ENCODE measurements at places on chromosomes 5 and 9.

DNA sequence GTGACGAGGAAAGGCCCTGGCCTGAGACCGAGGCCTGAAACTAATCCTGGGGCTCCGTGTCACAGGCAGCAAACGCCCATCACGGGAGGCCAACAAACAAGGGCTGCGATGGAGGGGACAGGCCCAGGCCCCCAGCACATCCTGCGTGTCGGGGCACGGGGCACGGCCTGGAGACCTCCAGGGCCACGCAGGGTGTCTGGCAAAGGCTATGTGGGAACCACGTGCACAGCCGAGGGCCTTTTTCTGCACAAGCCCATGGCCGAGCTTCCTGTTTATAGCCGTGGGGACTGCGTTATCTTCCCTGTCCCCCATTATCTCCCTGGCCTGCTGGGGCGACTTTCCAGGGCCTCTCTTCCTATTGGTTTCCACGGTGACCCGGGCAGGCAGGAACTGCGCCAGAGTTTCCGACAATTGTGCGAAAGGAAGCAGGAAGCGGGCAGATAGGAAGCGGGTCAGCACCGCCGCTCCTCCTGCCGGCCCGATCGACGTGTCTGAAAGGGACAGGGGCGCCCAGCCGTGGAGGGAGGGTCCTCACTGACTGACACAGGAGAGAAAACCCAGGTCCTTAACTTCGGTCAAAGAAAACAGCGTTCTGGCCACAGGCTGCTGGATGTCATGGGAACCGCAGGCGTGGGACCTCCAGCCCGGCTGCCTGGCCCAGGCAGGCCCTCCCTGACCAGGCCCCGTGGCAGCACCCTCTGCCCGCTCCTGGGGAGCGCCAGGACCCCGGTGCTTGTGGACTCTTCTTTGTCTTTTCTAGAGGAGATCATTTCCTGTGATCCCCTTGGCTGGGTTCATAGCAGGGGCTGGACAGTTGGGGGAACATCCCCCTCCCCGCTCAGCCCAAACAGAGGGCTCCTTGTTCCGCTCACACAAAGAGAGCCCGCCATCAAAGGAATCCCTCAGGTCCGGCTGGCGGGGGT lies 29.1 kb upstream of the SEC16A start:
- DNase-seq: no peak

DNA sequence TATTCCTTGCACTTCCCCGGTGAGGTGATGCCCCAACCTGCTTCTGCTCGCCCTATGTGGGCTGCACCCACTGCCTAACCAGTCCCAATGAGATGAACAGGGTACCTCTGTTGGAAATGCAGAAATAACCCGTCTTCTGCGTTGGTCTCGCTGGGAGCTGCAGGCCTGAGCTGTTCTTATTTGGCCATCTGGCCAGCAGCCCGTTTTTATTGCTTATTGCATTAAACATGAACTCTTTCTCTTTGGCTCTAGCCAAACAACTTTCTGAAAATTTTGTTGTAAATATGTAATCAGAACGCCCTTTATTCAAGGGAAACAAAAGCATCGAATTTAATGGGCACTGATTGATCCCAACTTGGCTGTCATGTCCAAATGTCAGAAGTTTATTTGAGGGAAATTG lies 124.7 kb upstream of the FTMT start:
- DNase-seq: no peak

- no peak for DNase-seq
Observed at GRCh38 chr9:36902080-36902716, 131.9 kb downstream of the PAX5 start.

DNA sequence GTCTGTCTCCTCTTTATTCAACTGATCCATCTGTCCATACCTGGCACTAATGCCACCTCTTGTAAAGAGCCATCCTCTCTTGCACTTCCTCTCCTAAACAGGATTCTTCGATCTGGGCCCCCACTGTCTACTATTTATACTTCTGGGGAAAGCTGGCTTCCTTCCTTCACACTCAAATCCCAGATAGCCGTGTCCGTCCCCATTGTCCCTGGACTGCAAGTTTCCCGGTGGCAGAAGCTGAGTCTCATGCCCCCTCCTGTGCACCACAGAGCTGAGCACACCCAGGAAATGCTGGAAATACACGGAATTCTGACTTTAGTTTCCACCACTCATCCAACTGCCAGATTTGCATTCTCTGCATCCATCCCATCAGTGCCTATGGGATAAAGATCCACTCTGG lies 84.0 kb downstream of the MARCHF11 start:
- no peak for DNase-seq

DNA sequence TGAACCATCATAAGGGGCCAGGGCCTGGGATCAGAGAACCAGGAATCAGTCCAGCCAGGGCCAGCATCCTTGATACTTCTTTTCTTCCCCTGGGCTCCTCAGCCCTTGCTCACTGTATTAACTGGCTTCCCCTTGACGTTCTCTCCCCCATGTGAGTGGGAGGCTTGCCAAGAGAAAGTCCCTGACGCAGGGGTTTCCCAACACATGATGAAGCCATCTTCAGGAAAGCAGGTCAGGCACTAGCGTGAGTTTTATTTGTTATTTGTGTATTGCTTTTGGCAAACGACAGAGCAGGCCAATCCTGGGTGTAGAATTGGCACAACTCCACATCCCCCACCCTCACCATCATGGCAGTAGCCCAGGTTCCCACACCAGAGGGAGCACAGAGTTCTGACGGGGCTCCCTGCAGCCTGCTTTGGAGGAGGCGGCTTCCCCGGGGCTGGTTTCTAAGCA lies 165.5 kb upstream of the NFIL3 start:
- no peak for DNase-seq

DNA sequence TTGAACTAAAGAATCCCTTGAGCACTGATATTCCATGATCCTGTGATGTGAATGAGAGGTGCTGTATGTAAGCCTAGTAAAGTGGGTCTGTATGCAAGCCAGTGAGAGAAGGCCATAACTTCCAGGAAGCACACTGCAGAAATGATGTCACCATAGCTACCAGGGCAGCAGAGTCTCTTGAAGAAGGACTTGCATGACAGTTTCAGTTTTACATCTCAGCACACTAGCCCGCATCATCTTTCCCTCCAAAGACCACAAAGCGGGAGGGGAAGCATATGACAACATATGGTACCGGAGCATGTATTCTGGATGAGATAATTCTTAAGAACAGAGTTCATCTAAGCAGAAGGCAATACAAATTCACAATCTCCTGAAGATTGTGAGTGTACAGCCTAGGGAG lies 37.6 kb upstream of the MAST4 start:
- DNase-seq: no peak

DNA sequence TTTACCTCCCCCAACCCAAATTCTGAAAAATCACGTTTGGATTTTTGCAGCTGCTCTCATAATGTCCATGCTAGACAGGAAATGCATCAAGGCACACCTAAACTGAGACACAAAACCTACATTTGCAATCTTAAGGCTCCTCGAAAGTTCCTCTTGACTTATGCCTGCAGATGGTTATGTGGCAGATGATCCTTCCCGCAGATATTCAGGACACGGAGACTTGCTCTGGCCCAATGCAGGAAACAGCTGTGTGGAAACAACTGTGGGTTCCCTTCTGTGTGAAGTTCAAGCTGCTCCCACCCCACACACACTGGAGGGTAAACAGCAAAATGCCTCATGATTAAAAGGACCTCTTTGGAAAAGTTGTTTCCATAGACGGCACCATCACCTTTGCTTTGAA lies 253.8 kb downstream of the EBF1 start:
- no peak for DNase-seq

GRCh38 chr5:53130266-53130665 lies 20.7 kb upstream of the MOCS2 start:
- no peak for DNase-seq

DNA sequence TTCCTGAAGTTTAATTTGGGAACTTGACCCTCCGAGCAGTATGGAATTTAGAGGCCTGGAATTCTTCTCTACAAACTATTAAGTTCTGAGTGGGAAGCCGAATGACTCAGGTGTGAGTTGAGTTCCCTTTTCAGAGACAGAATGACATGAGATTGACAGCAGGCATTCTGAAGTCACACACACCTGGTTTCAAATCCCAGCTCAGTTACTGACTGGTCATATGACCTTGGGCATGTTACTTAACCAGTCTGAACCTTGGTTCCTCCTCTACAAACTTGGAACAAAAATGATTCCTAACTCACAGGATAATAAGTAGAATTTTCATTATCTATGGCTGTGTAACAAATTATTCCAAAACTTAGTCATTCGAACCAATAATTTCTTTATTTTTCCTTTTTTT lies 45.5 kb upstream of the GPBP1 start:
- DNase-seq: no peak

GRCh38 chr5:166991601-166992000 lies 1299.8 kb upstream of the WWC1 start:
- no peak for DNase-seq

GRCh38 chr5:114458726-114459125 lies 96.9 kb downstream of the KCNN2 start:
- no peak for DNase-seq

DNA sequence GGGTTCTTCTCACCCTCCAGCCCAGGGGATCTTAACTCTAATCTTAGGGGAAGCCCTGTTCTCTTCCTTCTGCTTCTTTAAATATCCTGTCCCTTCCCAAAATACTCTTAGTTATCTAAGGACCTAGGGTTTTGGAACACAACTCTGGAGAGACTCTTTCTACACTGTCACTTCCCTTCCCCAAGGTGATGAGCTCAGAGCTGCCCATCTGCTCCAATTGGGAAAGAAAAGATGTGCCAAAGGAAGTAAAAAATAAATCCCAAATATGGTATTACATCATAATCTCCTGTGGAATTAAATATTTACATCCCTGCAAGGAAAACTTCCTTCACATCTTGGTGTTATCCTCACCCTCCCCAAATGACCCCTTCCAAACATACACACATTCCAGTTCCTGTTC lies 291.2 kb downstream of the EPB41L4A start:
- no peak for DNase-seq

DNA sequence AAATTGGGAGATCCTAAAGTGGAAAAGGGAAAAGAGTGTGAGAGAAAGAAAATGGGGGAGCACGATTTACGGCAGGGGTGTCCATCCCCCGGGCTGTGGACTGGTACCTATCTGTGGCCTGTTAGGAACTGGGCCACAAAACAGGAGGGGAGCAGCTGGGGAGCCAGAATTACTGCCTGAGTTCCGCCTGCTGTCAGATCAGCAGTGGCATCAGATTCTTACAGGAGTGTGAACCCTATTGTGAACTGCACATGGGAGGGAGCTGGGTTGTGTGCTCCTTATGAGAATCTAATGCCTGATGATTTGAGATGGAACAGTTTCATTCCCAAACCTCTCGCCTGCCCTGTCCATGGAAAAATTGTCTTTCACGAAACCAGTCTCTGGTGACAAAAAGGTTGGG lies 108.3 kb upstream of the ADAMTSL1 start:
- no peak for DNase-seq

Data from stimulated activated CD4-positive, alpha-beta T cell treated with anti-CD3 and anti-CD28 coated beads, Interleukin-4, amount 100 ng/mL, for 24 hours (primary cell).